ENCODE measurements at places on chromosomes 16 and 17. TPM values are rescaled to one million over a fixed set of nuclear protein-coding genes. Genes with fewer than 3 reads are reported as not detected.
A peak's percentile ranks its signal among the peaks of the same experiment; 100 is the strongest.

The HID1 gene
- 0.18 TPM for total RNA-seq

The RASD1 gene
- 0.39 TPM for total RNA-seq

The C16orf96 gene
- 0.13 TPM for total RNA-seq

The PTX4 gene
- total RNA-seq: not detected

The IGFALS gene
- 0.13 TPM for total RNA-seq

DNA sequence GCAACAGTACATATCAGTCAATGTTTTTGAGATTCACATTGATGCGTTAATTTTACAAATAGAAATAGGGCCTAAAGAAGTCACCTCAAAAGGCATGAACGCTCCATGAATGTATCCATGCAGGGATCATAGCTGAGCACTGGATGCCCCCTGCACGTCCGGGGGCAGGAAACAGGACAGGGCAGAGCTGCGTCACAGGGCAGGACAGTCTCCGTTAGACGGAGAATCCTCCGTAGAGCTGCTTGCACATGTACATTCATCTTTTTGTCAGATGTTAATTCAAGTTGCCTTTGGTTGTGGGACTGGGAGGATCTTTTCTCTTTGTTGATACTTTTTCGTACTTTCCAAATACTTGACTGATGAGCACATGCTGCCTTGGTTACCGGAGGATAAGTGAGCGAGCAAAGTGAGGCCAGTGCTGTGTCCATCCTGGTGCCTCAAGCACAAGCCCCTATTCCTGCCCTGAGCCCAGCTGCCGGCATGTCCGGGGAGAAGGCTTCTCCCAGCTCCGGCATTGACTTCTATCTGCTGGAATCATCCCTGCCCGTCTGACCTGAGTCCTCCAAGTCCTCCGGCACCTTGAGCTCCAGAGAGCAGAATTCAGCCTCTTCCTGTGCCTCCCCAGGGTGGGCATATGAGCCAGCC is 15.0 kb downstream of the GAA start:
- H3K27ac ChIP-seq: no peak overlapping the region
- DNase-seq: no peak
- no peaks in the 10 kb centered on the region for H3K36me3 ChIP-seq
- no peaks in the 10 kb centered on the region for H3K4me1 ChIP-seq
- H3K27me3 ChIP-seq: peaks cover 3% of the 10 kb centered on the region

DNA sequence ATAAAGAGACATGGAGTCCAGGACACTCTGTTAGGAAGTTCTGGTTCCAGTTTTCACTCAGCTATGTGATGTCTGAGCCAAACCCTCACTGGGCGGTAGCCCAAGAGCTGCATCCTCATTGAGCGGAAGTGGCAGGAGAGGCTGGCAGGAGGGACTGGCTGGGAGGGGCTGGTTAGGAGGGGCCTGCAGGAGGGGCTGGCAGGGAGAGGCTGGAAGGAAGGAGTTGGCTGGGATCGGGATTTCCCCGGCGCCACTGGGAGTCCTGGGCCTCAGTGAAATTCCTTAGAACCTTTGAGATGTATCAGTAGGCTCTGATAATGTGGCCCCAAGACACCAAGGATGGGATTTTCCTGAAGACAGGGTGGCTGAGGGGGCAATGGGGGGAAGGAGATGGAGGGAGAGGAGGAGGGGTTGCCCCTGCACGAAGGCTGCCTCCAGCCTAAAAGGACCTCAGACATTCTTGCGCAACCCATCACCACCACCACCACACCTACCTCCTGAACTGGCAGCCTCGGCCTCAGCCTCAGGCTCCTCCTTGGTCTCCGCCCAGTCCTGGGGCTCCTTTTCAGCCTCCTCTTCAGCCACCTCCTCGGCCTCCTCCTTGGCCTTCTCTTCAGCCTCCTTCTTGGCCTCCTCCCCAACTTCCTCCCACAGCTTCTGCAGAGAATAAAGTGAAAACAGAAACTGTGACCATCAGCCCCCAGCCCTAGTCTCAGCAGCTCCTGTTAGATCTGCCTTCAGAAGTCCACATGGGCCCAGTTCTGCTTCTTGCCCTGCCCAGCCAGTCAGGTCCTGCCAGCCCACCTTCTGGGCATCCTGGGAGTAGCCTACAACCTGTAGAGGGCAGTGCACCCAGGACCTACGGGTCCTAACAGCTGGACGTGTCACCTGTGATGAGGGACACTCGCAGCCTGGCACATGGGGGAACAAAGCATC is 31.7 kb downstream of the CNGB1 start:
- H3K4me3 ChIP-seq: no peak overlapping the region
- H3K4me1 ChIP-seq: no peaks in the 10 kb centered on the region
- H3K27ac ChIP-seq: no peak overlapping the region
- H3K27me3 ChIP-seq: peaks cover 8% of the 10 kb centered on the region
- H3K36me3 ChIP-seq: no peaks in the 10 kb centered on the region

DNA sequence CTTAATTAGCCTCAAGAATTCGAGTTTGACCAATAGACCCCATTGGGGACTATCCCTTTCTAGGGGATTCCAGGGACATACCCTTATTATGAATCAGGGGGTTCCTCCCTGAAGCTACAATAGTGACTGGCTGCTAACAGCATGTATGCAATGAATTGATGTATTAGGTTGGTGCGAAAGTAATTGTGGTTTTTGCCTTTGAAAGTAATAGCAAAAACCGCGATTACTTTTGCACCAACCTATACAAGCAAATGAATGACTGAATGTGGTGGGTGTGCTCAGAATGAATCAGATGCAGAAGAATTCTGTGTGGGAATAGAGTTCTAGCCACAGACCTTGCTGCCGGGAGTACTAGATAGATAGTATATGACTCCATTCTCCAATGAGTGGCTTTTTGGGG is 76.7 kb downstream of the HLF start:
- peaks cover 57% of the 10 kb centered on the region for H3K4me1 ChIP-seq
- peaks cover 20% of the 10 kb centered on the region for H3K36me3 ChIP-seq
- peaks cover 16% of the 10 kb centered on the region for H3K27me3 ChIP-seq
- DNase-seq: no peak

GRCh38 chr16:19118938-19119431 is 5.2 kb downstream of the ITPRIPL2 start:
- no peaks in the 10 kb centered on the region for H3K36me3 ChIP-seq
- peaks cover 9% of the 10 kb centered on the region for H3K27me3 ChIP-seq
- peaks cover 27% of the 10 kb centered on the region for H3K4me1 ChIP-seq
- no peak for DNase-seq
- H3K4me3 ChIP-seq: peak overlapping the region; percentile 68

- no peak for DNase-seq
- H3K4me3 ChIP-seq: no peak overlapping the region
- peaks cover 15% of the 10 kb centered on the region for H3K4me1 ChIP-seq
- H3K27ac ChIP-seq: no peak overlapping the region
These were observed 118.2 kb downstream of the CDH13 start for GRCh38 chr16:82744958-82745357.

GRCh38 chr17:72465191-72466024 is 344.6 kb downstream of the SOX9 start:
- no peak overlapping the region for H3K4me3 ChIP-seq
- H3K27me3 ChIP-seq: no peaks in the 10 kb centered on the region
- no peak overlapping the region for H3K27ac ChIP-seq
- DNase-seq: no peak
- no peaks in the 10 kb centered on the region for H3K36me3 ChIP-seq
- H3K4me1 ChIP-seq: no peaks in the 10 kb centered on the region

DNA sequence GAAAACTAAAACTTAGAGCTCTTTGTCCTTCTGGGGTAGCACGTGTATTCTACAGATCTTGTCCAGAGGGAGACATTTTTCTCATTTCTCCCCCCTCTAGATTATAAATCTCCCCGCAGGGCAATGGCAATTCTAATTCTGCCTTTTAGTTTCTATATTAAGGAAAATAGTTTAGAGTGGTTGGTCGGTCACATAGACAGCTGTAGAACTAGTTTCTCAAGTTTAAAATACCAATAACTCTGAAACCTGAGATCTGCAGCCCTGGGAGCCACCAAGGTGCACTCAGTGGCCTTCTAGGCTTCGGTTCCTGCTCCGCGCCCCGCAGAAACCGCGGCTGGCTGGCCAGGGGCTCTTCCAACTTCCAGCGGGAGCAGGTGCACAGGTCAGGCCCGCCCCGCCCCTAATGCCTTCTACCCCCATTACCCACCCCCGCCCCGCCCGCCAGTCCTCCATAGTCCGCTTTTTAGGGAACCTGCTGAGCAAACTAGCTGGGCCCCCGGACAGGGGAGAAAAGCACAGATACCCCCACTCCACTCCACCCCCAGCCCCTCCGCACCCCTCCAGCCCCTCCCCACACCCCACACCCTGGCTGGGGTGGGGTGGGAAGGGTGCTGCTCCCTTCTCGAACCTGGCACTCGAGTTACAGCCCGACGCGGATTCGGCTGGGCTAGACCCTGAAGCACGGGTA is 431 bp downstream of the SLFN11 start:
- H3K27ac ChIP-seq: peak overlapping the region; percentile 98
- H3K4me1 ChIP-seq: peaks cover 63% of the 10 kb centered on the region
- DNase-seq: peak; percentile 44
- H3K27me3 ChIP-seq: peaks cover under 1% of the 10 kb centered on the region

- H3K27me3 ChIP-seq: no peaks in the 10 kb centered on the region
- DNase-seq: peak; percentile 51
- peak overlapping the region; percentile 94 for H3K4me3 ChIP-seq
- peaks cover 61% of the 10 kb centered on the region for H3K36me3 ChIP-seq
- peak overlapping the region; percentile 97 for H3K27ac ChIP-seq
- peaks cover 68% of the 10 kb centered on the region for H3K4me1 ChIP-seq
These were observed 1.3 kb downstream of the FUS start for GRCh38 chr16:31181102-31181830.

- peaks cover 25% of the 10 kb centered on the region for H3K27me3 ChIP-seq
- H3K4me3 ChIP-seq: no peak overlapping the region
- peaks cover 5% of the 10 kb centered on the region for H3K4me1 ChIP-seq
- H3K27ac ChIP-seq: no peak overlapping the region
- peaks cover 2% of the 10 kb centered on the region for H3K36me3 ChIP-seq
These were observed 45.4 kb downstream of the ITGAM start for GRCh38 chr16:31305219-31305618.

DNA sequence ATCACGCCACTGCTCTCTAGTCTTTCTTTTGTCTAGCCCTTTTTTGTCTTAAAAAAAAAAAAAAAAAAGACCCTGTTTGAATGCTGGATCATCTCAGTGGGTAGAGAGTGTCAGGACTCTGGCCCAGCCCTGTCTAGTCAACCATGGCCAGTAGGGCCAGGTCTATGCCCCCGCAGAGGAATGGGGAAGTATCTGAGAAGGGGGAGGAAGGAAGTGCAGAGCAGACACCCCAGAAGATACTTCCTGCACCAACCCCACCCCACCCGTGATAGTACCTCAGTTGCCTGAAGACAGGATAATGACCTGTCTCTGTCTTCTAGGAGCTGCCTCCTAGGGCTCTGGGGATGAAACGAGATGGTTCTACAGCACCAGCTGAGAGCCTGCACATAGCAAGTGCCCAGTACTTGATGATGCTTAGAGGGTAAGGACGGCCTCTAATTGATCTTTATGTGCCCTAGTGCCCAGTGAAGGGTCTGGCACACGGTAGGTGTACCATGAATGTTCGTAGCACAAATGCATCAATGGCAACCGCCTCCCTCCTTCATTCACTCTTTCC is 55.4 kb downstream of the ABAT start:
- no peak for DNase-seq
- no peaks in the 10 kb centered on the region for H3K36me3 ChIP-seq
- no peak overlapping the region for H3K27ac ChIP-seq
- no peak overlapping the region for H3K4me3 ChIP-seq

GRCh38 chr17:49071106-49071505 is 61.5 kb upstream of the B4GALNT2 start:
- H3K27ac ChIP-seq: no peak overlapping the region
- no peaks in the 10 kb centered on the region for H3K4me1 ChIP-seq
- no peaks in the 10 kb centered on the region for H3K36me3 ChIP-seq
- no peak overlapping the region for H3K4me3 ChIP-seq
- no peak for DNase-seq

- H3K27ac ChIP-seq: no peak overlapping the region
- no peaks in the 10 kb centered on the region for H3K36me3 ChIP-seq
- H3K4me3 ChIP-seq: no peak overlapping the region
- DNase-seq: no peak
- peaks cover 8% of the 10 kb centered on the region for H3K27me3 ChIP-seq
- no peaks in the 10 kb centered on the region for H3K4me1 ChIP-seq
These were observed 12.6 kb upstream of the GPT2 start for GRCh38 chr16:46871597-46871996.

GRCh38 chr16:78624366-78624765 is 524.9 kb downstream of the WWOX start:
- no peaks in the 10 kb centered on the region for H3K27me3 ChIP-seq
- H3K36me3 ChIP-seq: no peaks in the 10 kb centered on the region
- no peaks in the 10 kb centered on the region for H3K4me1 ChIP-seq
- H3K4me3 ChIP-seq: no peak overlapping the region
- no peak for DNase-seq
- H3K27ac ChIP-seq: no peak overlapping the region

- H3K36me3 ChIP-seq: peaks cover 45% of the 10 kb centered on the region
- no peak for DNase-seq
These were observed 224 bp upstream of the NHERF1 start for GRCh38 chr17:74748279-74748528.

GRCh38 chr17:50280068-50280467 is 5.8 kb downstream of the TMEM92 start:
- peaks cover 25% of the 10 kb centered on the region for H3K27me3 ChIP-seq
- peaks cover 11% of the 10 kb centered on the region for H3K4me1 ChIP-seq

GRCh38 chr17:27430882-27431491 is 25.3 kb upstream of the KSR1 start:
- H3K4me3 ChIP-seq: no peak overlapping the region
- H3K36me3 ChIP-seq: peaks cover 2% of the 10 kb centered on the region

DNA sequence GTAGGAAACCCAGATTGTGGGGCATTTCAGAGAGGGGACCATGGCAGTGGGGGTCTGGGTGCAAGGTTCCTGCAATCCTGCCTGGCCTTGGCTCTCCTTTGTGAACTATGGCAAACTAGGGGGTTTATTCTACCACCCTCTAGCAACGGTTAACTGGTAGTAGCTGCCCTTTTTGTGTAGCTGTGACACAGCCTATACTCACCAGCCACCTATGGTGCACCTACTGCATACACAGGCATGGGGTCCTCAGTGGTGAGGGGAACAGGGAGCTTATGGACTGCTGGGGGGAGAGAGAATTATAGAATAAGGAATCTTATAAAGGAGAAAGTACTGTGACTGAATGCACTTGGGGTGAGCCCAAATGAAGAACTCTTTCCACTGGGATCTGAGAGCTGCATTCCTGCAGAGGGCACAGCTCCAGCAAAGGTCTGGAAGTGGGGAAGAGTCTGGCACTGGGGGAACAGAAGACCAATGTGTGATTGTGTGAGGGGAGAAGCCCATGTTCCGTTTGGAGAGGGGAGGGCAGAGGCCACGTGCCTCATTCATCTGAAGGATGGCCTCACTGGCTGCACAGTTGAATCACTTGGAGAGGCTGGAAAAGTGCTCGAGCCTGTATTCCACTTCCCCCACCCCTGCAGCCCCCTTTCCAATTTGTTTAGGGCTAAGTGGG is 2.1 kb downstream of the MT1X start:
- H3K4me3 ChIP-seq: peak overlapping the region; percentile 96
- H3K27ac ChIP-seq: no peak overlapping the region
- H3K27me3 ChIP-seq: no peaks in the 10 kb centered on the region

- no peak overlapping the region for H3K27ac ChIP-seq
- DNase-seq: no peak
- H3K4me1 ChIP-seq: no peaks in the 10 kb centered on the region
- H3K27me3 ChIP-seq: no peaks in the 10 kb centered on the region
These were observed 859.1 kb upstream of the GOT2 start for GRCh38 chr16:59593194-59593661.
